Activated naive CD4-positive, alpha-beta T cell treated with anti-CD3 and anti-CD28 coated beads, Interleukin-2, amount 10 ng/mL, durations not matched to agents 5 hours and 36 hours (primary cell): ENCODE measurements at places on chromosomes 3 and 15. TPM values are rescaled to one million over a fixed set of nuclear protein-coding genes. Genes with fewer than 3 reads are reported as not detected.

Gene CHRD
- not detected for total RNA-seq

Gene CPA3
- not detected for total RNA-seq

Gene SHC4
- 0.10 TPM for total RNA-seq

Gene CNTN3
- not detected for total RNA-seq

Gene CPNE9
- total RNA-seq = not detected

Gene FANCD2OS
- not detected for total RNA-seq

Gene HHLA2
- total RNA-seq = 18.0 TPM

Gene HESX1
- total RNA-seq = not detected

Gene ATP13A4
- total RNA-seq = 1.4 TPM

Gene PARP15
- 70.1 TPM for total RNA-seq

Gene VILL
- total RNA-seq = 27.3 TPM

Gene IQCF5
- not detected for total RNA-seq

Gene IQSEC1
- total RNA-seq = 71.6 TPM

Gene ECE2
- total RNA-seq = not detected

Gene CYP11A1
- not detected for total RNA-seq

Gene PIGX
- total RNA-seq = 32.3 TPM

Gene COL6A5
- not detected for total RNA-seq

Gene KNG1
- not detected for total RNA-seq

Gene CFAP20DC
- total RNA-seq = 1.4 TPM

Gene EPHB1
- 0.87 TPM for total RNA-seq

Gene MGLL
- 0.78 TPM for total RNA-seq

Gene GABRA5
- not detected for total RNA-seq

Gene B3GNT5
- 0.65 TPM for total RNA-seq

Gene GABRR3
- not detected for total RNA-seq

Gene RBMS3
- total RNA-seq = 0.58 TPM

Gene RETNLB
- total RNA-seq = not detected

Gene TEX55
- total RNA-seq = not detected

Gene PIGZ
- total RNA-seq = 2.3 TPM

Gene ONECUT1
- total RNA-seq = not detected

Gene ITIH3
- not detected for total RNA-seq

Gene NKIRAS1
- total RNA-seq = 2.5 TPM

Gene ALDH1A3
- not detected for total RNA-seq

Gene APOD
- total RNA-seq = not detected

Gene NTRK3
- total RNA-seq = not detected

Gene CMTM8
- 6.9 TPM for total RNA-seq

Gene GPR62
- not detected for total RNA-seq

Gene PLA2G4E
- total RNA-seq = not detected

Gene CDHR4
- not detected for total RNA-seq

Gene SLITRK3
- not detected for total RNA-seq

Gene BNC1
- total RNA-seq = not detected
